GM13976 (cell line): ENCODE measurements at places on chromosomes 7 and 10.

- DNase-seq = no peak
These were observed 85.8 kb upstream of the PITRM1 start for GRCh38 chr10:3258394-3258793.

DNA sequence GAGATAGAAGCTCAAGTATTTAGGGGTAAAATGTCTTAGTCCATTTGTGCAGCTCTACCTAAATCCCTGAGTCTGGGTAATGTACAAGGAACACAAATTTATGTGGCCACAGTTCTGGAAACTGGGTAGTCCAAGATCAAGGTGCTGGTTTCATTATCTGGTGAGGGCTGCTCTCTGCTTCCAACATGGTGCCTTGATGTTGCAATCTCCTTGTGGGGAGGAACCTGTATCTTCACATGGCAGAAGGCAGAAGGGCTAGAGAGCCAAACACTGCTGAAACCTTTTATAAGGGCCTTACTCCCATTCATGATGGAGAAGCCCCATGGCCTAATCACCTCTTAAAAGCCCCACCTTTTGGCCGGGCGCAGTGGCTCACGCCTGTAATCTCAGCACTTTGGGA, 8.7 kb upstream of the BAZ1B start:
- DNase-seq = no peak

- no peak for DNase-seq
These were observed 34.2 kb downstream of the ITGB1 start for GRCh38 chr10:32923849-32924248.

DNA sequence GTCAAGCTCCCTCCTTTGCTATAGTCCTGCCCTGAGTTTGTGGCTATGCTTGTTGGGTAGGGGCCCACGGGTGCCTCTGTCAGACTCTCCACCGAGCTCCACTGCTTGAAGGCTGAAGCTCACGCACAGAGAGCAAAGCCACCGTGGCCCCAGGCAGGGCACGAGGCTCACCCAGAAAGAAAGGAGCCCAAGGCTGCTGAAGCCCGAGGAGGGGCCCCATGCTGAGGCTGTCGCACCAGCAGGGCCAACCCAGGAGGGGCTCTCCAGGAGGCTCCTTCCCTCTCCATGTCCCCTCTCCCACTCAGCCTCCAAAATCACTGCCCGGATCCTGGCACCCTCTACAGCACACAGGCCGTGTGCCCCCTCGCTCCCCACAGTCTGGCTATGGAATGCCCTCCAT, 50.5 kb downstream of the YKT6 start:
- DNase-seq = no peak

GRCh38 chr7:96219378-96220130, 102.3 kb downstream of the SLC25A13 start:
- no peak for DNase-seq
